ENCODE measurements at places on chromosomes 11 and 22. TPM values are rescaled to one million over a fixed set of nuclear protein-coding genes. Genes with fewer than 3 reads are reported as not detected.

CFAP300 gene
- 1.1 TPM for total RNA-seq

C22orf15 gene
- total RNA-seq: not detected

FAM83F gene
- 4.3 TPM for total RNA-seq

MS4A6E gene
- total RNA-seq: not detected

MLC1 gene
- total RNA-seq: not detected

OR6T1 gene
- not detected for total RNA-seq

OR2D2 gene
- not detected for total RNA-seq

HBD gene
- total RNA-seq: not detected

CTSW gene
- total RNA-seq: 1.7 TPM

CASP12 gene
- 0.45 TPM for total RNA-seq

WNT7B gene
- total RNA-seq: not detected

EXPH5 gene
- 2.4 TPM for total RNA-seq

DEUP1 gene
- not detected for total RNA-seq

MMP8 gene
- not detected for total RNA-seq

OR10W1 gene
- not detected for total RNA-seq

CNTN5 gene
- total RNA-seq: 0.08 TPM

OR5P2 gene
- not detected for total RNA-seq

MRGPRE gene
- total RNA-seq: 0.28 TPM

MS4A4E gene
- 2.5 TPM for total RNA-seq

SCGB1C1 gene
- not detected for total RNA-seq

YPEL1 gene
- total RNA-seq: 7.4 TPM

ELF5 gene
- total RNA-seq: not detected

POTEH gene
- total RNA-seq: not detected

DERL3 gene
- 11.4 TPM for total RNA-seq

PKNOX2 gene
- 17.6 TPM for total RNA-seq

IGSF9B gene
- total RNA-seq: 55.4 TPM

PKDREJ gene
- total RNA-seq: 0.06 TPM

EP300 gene
- 25.6 TPM for total RNA-seq

XKR3 gene
- not detected for total RNA-seq

MYO18B gene
- total RNA-seq: 74.5 TPM

HEPHL1 gene
- total RNA-seq: not detected

ARHGAP20 gene
- total RNA-seq: 0.42 TPM

OR51B5 gene
- not detected for total RNA-seq

BTBD18 gene
- not detected for total RNA-seq

CSRP3 gene
- total RNA-seq: 1,691 TPM

GNB1L gene
- 3.9 TPM for total RNA-seq

SYCE3 gene
- not detected for total RNA-seq

SYT7 gene
- total RNA-seq: 46.6 TPM

TMPRSS4 gene
- total RNA-seq: not detected

CREB3L1 gene
- 16.0 TPM for total RNA-seq

OR10D3 gene
- total RNA-seq: not detected

ANGPTL5 gene
- 3.3 TPM for total RNA-seq

BTG4 gene
- total RNA-seq: not detected

APOL4 gene
- 7.2 TPM for total RNA-seq

HBG2 gene
- 1.1 TPM for total RNA-seq

FAM111B gene
- total RNA-seq: 2.5 TPM

SCN3B gene
- 0.58 TPM for total RNA-seq

OR5B2 gene
- not detected for total RNA-seq

All from right cardiac atrium (tissue), 5 donors.